Activated CD4-positive, alpha-beta T cell treated with anti-CD3 and anti-CD28 coated beads, Interleukin-2, amount 50 U/mL, for 1 hour (primary cell): ENCODE measurements at places on chromosomes 2 and 18.

DNA sequence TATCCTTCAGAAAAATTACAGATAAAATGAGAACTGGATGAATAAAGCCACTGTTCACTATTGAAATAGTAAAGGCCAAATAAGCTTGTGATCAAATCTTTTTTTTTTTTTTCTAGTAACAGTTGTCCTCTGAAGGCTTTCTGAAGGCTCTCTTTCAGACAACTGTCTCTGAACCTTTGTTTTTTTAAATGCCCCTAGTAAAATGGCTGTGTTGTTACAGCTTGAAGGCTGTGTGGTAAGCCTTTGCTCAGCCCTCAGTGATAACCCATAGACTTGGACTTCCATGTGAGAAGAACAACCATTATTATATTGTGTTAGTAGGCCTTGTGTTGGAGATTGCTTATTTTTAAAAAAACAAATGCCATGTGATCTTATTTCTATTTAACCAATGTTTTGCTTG is 17.6 kb downstream of the FMNL2 start:
- no peak for DNase-seq

GRCh38 chr18:8357320-8357719 is 251.9 kb upstream of the RAB12 start:
- DNase-seq = no peak

DNA sequence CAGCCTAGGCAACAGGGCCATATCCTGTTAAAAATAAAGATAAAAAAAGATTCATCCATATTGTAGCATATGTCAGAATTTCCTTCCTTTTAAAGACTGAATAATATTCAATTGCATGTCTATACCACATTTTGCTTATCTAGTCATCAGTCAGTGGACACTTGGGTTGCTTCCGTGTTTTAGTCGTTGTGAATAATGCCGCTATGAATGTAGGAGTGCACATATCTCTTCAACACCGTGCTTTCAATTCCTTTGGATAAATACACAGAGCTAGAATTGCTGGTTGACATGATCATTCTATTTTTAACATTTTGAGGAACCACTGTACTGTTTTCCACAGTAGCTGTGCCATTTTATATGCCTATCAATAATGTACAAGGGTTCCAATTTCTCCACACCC is 14.0 kb upstream of the PLB1 start:
- DNase-seq = no peak

DNA sequence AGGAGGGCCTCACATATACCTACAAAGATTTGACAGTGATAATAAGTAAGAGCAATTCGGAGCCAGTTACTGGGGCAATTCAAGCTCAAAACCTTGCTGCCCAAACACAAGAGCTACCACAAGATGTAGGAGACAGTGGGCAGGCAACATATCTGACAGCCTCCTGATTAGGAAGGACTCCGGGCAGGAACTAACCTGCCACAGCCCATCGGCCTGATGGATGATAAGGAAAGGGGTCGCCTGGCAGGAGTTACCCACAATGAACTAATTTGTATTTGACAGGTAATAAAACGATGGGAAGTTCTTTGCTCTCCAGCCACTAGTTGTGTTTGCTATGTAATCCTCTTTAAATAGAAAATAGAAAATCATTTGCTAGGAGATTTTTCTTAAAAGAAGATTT is 100.2 kb downstream of the ARHGAP15 start:
- DNase-seq = no peak

- DNase-seq = peak; percentile 37
Measured at GRCh38 chr18:47754311-47755101, 176.0 kb downstream of the SMAD2 start.

GRCh38 chr2:233331536-233331935 is 22.8 kb upstream of the DGKD start:
- DNase-seq = peak; percentile 68

DNA sequence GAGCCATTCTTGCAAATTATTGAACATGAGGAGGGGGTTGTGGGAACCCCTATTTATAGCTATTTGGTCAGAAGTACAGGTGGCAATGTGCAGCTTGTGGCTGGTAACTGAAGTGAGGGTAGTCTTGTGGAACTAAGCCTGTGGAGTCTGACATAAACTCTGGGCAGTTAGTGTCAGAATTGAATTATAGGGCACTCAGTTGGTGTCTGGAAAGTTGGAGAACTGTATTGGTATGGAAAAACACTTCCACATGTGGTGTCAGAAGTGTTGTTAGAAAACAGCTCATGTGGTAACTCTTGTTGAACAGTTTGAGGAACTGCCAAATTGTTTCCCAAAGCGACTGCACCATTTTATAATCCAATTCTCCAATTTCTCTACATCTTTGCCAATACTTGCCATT is 7.5 kb downstream of the RALBP1 start:
- no peak for DNase-seq

- DNase-seq = no peak
Measured at GRCh38 chr2:85861650-85862049, 27.1 kb downstream of the ST3GAL5 start.

- no peak for DNase-seq
Measured at GRCh38 chr18:60070631-60071030, 170.8 kb downstream of the PMAIP1 start.

DNA sequence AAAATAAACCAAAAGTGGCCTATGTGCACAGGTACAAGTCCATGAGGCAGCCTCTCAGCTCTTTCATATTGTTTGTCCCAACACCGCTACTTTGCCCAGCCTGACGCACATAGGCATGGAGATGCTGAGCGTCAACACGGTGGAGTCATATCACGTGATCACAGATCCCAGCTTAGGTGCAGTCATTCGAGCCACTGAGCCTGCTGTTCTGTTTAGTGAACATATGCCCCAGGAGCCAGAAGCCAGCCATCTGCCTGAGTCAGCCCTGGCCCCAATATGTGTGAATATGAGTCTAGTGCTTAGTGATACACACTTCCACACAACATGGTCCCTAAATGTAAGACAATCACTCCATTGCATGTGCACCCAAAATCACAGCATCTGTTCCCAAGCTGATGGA is 88.2 kb upstream of the LCLAT1 start:
- DNase-seq = no peak

DNA sequence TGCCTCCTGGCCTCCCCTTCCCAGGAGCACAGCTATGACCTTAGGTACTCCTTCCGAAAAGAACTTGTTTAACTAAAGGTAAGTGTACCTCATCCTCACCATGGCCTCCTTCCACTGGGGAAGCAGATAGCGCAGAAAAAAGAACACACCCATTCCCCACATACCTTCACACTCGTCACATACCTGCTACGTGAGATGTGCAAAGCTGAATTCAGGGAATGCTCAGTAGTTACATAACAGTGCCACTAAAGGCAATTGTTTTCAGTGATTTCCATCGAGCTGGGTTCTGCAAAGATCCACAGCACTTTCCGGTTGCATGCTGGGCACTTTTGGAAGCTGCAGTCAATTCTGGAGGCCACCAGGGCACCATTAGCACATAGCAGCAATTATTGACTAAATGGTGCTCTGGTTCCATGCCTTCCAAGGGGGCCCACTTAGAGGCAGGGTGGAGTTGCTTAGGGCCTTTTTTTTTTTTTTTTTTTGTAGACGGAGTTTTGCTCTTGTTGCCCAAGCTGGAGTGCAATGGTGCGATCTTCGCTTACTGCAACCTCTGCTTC is 41.0 kb downstream of the PAX8 start:
- DNase-seq = no peak

DNA sequence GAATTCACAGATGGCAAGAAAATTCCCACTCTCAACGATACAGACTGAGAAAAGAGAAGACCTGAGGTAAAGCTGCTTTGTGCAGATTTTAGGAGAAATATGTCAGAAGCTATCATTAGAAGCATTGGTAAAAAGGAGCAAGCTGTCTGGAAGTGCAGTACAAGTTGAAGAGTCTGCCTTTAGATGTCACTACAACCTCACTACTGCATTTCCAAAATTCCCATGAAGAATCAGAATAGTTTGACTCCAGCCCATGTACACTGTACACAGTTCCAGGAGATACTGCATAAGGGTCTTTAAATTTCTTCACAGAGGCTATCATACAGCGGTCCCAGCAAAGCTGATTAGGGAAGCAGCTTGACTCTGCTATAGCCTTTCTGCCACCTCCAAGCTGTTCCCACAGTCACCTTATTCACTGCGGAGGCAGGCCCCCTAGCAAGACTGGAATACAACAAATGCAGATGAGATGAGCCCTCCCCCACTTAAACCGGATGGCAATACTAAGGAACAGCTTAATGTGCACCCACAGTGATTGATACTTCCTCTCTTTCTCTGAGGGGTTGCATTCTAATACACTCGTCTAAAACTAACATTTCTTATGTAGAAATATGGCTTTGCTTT is 527.4 kb downstream of the TMEM182 start:
- DNase-seq = no peak

GRCh38 chr2:127897531-127898211 is 11.9 kb upstream of the AMMECR1L start:
- no peak for DNase-seq

- DNase-seq = no peak
Measured at GRCh38 chr18:5817816-5818215, 77.5 kb downstream of the TMEM200C start.
